Spleen (tissue), 13 donors: ENCODE measurements at places on chromosomes 11 and 22. TPM values are rescaled to one million over a fixed set of nuclear protein-coding genes. Genes with fewer than 3 reads are reported as not detected.

Gene ADM2
- 3.5 TPM for total RNA-seq

- peak; percentile 56 for DNase-seq
Measured at GRCh38 chr11:69869311-69869939, 50.2 kb upstream of the FGF3 start.

DNA sequence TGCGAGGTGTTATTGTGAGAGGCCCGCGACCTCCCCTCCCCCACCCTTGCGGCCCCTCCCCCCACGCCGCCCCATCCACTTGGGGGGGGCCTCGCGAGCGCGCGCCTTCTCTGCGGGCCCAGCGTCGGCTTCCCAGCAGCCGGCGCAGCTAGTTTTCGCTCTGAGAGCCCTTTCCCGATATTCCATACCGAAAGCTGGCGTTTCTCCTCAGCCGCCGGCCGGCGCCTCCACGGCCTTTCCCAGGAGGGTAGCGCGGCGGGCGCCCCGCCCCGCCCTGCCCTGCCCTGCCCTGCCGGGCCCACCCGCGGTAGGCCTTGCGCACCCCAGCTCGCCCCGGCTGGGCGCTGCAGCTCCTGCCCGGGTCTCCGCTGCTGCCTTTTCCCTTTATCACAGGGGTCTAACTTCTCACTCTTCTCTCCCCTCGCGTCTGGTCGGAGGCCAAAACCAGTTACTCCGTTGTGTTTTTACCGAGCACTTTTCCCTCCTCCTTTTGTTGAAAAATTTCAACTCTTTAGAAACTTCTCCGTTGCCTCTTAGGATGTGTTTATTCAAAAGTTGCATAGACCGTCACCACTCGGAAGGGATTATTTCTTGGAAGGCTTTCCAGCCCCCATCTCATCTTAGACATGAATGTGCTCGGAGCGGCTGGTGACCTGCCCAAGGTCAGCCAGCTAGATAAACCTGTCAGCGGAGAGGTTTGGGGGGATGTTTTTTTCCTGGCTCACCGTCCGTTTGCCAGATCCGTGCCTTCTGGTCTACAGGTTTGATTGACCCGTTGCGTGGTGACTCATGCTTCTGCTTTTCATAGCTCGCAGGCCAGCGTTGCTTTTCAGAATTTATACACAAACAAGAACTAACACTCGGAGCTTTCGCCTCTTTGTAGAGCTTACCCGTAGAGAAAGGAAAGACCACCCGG, 648 bp downstream of the PAFAH1B2 start:
- peak; percentile 89 for DNase-seq

GRCh38 chr11:119382101-119382500, 611 bp upstream of the USP2 start:
- DNase-seq, result no peak

- peak; percentile 92 for DNase-seq
Measured at GRCh38 chr11:1335811-1336761, 26.7 kb upstream of the TOLLIP start.

GRCh38 chr22:29225422-29226090, 19.9 kb downstream of the EMID1 start:
- peak; percentile 86 for DNase-seq
